ENCODE measurements at places on chromosomes 6 and 20.

DNA sequence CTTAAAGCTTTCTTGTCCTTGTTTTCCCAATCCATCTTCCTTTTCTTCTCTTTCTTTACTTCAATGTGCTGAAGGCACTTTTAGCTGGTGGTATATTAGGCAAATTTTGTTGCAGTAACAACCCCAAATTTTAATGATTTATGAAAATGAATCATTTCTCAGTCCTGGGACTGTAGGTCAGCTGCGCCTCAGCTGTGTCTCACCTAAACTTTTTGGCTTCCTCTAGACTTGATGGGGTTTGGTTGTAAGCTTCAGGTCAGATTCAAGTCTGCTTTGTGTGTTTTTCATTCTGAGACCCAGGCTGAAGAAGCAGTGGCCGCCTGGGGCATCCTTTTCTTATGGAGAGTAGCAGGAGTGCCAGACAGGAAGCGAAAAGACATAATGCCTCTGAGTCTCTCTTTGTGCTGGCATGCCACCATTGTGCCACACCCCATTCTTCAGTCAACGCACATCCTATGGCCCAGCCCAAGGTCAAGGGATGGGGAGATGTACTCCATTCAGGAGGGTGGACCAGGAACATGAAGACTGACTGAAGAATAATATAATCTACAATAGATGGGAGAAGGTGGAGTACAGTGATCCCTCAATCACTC is 28.9 kb upstream of the CD83 start:
- DNase-seq: no peak

DNA sequence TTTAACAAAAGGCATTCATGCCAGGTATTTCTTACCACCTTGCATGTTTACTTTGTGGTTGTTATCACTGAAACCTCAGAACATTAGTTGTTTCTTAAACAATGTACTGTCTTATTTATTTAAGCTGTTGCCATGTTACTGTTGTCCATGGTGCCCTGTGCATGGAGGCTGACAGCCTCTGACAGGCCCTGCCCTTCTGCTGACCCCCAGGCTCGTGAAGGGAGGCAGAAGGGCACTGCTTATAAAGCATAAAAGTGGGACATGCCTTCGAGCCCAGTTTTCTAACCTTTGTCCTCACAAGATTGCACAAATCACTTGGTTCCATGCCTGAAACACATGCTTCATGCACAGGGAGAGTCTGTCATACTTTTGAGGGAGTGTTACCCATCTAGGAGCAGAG is 46.7 kb upstream of the CLIC5 start:
- DNase-seq: no peak

DNA sequence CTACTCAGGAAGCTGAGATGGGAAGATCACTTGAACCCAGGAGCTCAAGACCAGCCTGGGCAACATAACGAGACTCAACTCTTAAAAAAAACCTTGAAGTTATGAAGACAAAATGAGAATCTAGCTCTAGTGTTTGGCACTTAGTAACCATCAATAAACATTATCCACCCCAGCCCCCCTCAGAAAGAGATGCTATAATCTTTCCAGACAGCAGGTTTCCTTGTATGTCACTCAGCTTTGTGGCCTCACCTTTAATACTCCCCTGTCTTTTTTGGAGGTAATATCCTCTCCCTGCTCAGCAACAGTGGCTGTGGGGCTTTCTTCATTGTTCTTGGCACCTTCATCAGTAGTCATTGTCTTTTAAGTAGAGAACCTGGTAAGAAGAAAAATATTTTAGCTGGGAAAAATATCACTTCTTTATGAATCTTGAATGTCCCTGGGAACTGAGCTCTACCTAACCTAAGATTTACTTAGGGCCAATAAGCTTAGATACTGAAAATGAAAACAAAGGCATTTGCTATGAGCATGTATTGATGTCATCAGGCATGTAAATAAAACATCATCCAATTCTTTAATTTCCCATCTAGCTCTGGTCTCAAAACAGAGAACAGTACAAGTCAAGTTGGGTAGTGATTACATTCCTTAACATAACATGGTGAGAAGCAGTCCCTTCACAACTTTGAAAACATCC is 46.1 kb downstream of the FKBP5 start:
- DNase-seq: no peak

DNA sequence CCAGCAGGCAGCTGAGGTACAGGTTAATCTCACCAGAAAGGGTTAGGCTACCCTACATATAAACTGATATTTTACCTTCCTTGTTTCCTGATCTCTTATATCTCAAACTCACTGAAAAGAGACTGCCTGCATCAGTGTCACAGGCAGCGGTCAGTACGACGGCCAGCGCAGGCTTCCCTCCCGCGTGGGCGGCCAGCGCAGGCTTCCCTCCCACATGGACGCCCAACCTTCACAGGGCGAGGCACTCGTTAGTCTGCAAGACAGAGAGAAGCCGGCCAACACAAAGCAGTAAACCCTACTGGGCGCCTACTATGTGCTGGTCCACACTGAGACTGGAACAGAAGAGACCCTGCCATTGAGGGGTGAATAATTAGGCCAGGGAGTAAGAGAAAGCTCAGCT is 33.0 kb downstream of the TTI1 start:
- no peak for DNase-seq

DNA sequence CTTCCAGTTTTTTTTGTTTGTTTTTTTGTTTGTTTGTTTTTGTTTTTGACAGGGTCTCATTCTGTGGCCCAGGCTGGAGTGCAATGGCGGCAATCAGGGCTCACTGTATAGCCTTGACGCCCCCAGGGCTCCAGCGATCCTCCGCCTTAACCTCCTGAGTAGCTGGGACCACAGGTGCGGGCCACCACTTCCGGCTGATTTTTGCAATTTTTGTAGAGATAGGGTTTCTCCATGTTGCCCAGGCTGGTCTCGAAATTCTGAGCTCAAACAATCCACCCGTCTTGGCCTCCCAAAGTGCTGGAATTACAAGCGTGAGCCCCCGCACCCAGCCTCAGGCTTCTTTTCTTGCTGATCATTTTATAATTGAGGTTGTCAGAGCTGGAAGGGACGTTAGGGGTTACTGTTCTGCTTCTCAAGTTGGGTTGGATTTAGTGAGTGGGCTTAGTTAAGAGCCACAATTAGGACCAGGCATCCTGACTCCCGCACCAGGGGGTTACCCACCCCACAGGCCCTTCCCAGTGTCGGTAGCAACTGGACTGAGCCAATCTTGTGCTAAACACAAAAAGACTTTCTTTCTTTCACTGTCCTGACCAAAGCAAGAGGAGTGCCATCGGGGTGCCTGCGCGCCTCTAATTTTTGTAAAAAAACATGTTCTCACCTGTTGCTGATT is 13.1 kb upstream of the ZSCAN9 start:
- no peak for DNase-seq

- no peak for DNase-seq
These were observed 35.0 kb downstream of the MYLK4 start for GRCh38 chr6:2715737-2716136.

- peak; percentile 87 for DNase-seq
These were observed 189.6 kb downstream of the GJA10 start for GRCh38 chr6:90083891-90084290.

GRCh38 chr20:21113697-21114096 is 7.5 kb upstream of the LINC00237 start:
- DNase-seq: no peak

DNA sequence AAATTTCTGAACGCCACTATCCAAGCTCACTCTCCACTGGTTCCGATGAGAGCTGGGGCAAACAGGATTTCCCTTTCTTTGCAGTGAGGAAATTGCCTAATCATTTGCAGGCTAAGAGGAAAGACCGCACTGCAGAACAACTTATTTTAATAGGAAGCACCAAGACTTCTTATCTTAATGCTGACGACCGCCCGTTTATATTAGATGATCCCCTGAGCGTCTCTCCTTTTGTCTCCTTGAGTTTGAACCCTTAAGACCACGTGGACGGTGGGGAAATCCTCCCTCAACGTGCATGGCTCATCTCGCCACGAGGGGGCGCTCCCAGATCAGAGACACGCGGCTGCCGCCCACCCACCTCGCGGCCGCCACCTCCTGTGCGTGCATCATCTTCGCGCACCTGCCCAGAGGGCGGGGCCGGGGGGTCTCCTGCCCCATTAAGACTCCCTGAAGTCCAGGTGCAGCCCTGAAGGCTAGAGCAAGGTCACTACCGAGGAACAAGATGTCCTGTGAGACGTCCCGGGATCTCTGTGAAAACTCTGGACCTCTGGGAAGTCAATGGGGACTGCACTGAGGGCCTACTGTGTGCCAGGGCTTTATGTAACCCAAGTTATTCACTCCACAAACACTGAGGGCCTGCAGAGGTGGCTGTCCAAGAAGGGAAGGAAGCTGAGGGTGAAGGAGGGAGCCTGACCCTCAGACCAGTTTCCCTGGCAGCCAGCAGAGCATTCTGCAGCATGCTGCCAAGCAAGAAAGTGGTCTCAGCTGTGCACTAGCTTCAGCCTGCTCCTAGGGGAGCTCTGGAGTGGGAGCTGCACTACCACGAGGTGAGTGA is 28.1 kb downstream of the PDYN start:
- DNase-seq: peak; percentile 87

GRCh38 chr6:81725127-81725526 is 27.4 kb downstream of the TENT5A start:
- no peak for DNase-seq

DNA sequence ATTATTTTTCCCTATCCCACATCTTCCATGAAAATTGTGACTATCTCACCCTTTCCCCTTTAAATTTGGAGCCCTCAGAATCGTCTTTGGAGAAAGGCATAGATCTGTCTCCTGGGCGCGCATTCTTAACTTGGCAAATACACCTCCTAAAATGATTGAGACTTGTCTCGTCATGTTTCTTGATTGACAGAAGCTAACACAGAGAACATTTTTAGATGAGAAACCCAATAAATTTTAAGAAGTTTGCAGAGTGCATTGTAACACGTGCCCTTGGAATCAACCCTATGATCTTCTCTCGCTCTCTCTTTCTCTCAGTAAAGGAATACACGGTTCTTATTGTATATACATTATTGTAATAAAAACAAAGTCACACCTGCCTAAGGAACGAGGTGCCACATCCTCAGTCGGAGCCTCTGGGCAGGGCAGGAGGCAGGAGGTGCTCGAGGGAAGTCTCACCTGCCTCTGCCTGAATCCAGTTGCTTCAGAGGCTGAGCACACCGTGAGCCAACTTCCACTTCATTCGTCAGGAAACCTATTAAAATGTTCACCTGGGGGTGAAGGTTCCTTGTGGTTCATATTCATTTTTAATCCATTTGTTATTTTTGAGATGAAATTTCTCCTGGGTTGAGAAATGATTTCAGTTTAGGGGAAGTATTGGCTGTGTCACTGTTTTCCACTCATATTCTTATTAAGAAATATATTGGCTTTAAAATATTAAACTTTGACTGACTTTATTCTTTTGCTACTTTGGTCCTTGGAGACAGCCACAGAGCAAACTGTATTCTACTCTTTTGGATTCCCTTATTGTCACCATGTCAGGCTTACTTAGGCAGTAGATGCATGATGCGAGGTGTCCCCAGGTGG is 90.5 kb upstream of the THBS2 start:
- no peak for DNase-seq

GRCh38 chr6:108134213-108134970 is 31.4 kb upstream of the NR2E1 start:
- DNase-seq: no peak

GRCh38 chr6:154367839-154368695 is 11.5 kb upstream of the IPCEF1 start:
- no peak for DNase-seq

DNA sequence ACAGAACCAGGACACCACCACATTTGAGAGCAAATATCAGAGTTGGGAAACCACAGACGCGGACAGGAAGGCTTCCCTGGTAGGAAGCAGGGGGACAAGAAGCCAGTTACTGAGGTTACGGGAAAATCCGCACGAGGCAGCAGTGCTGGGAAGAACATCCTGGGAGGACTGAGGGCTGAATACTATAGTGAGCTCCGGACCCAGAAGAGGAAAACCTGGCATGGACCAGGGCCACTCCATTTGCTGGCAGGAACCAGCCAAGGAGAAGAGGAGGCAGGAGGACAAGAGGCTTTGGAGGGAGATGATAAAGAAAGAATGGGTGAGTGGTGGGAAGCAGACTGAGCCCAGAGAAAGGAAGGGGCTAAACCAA is 6.1 kb upstream of the DSN1 start:
- DNase-seq: no peak

- DNase-seq: no peak
These were observed 11.6 kb downstream of the LAMA5 start for GRCh38 chr20:62355516-62355877.

DNA sequence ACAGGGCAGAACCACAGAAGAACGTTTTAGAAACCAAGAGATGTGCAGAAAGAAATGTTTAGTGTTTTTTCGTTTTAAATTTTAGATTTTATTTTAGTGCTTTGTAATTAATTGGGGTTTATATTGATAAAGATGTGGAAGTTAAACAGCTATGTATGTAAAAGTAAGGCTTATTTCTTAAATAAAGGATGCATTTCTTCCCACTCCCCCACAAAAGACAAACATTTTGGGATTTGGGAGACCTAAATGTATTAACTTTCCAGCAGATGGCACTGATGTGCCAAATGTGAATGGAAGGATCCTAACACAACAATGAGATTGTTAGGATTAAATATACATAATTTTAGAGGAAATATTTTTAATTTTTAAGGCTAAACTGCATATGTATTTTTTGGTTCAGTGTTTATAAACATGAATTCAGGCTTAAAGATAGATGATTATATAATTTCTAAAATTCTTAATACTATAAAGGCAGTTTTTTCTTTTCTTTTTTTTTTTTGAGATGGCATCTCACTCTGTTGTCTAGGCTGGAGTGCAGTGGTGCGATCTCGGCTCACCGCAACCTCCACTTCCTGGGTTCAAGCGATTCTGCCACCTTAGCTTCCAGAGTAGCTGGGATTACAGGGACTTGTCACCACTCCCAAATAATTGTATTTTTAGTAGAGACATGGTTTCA is 12.0 kb downstream of the PFDN4 start:
- DNase-seq: peak; percentile 59

DNA sequence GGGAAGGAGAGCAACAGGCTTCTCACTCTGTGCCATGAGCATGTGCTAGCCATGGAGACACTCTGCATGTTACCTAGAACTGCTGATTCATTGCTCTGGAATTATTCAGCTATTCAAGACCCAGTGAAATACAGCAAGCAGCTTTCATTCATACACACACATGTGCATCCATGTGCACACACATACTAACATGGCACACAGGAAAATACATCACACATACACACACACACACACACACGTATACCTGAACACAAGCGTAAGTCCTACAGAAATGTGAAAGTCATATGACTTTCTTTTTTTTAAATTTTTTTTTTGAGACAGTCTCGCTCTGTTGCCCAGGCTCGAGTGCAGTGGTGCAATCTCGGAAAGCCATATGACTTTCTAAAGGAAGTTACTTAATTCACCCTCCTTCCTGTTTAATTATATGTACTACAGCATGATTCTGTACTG is 108.2 kb upstream of the NFATC2 start:
- peak; percentile 80 for DNase-seq

DNA sequence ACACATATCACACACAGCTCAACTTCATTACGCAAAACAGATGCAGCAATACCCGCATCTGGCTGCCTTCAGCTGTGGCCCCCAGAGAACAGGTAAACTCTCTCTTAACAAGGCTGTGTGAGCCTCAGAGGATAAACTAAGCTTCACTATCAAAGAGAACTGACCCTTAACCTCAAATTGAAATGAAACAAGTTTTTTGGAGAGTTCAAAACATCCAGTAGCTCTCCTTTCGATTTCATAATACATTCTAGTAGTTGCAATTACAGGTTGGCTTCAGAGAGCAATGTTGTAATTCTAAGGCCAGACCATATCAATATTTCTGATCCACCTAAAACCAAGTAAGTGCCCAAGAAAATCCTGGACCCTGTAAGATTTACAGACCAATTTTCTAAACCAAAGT is 113.5 kb downstream of the FAXC start:
- no peak for DNase-seq

All from hematopoietic multipotent progenitor cell treated with erythropoietin and hydrocortisone succinate and interleukin-3 and kit ligand, for 4 days (in vitro differentiated cells).